Stimulated activated CD8-positive, alpha-beta memory T cell treated with anti-CD3 and anti-CD28 coated beads, Interleukin-7, amount 100 ng/mL, for 1 hour (primary cell): ENCODE measurements at places on chromosomes 7 and 10.

DNA sequence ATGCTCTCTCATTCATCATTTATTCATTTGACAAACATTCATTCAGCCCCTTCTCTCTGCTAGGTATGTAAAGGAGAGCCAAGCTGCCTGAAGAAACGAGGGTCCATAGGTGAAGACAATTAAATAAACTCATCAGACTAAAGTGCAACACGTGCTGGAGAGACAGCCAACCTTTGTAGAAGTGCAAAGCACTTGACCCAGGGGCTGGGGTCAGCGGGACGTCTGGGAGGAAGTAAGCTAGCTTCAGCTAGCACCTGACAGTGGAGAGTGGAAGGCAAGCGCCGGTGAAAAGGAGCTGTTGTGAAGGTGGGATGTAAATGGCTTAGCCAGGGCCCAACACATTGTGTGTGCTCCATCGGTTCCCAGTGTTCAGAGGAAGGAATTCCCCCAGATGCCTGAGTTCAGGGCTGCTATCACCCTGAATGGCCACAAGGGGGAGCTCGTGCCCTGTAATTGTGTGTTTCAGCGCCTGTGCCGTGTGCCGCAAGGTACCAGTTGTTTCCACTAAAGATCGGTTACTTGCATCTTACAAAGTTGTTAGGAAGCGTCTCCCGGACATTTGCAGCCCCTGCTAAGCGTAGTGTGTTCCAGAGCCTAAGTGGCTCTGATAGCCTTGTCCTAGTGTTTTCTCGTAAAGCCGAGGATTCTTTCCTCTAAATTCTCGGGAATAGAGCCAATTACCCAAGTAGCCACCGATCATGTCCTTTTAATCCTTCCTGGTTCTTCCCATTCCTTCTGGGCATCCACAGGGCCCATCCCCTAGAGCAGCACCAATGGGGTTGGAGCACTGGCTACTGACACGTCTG lies 30.6 kb downstream of the TLX1 start:
- DNase-seq = peak; percentile 37

DNA sequence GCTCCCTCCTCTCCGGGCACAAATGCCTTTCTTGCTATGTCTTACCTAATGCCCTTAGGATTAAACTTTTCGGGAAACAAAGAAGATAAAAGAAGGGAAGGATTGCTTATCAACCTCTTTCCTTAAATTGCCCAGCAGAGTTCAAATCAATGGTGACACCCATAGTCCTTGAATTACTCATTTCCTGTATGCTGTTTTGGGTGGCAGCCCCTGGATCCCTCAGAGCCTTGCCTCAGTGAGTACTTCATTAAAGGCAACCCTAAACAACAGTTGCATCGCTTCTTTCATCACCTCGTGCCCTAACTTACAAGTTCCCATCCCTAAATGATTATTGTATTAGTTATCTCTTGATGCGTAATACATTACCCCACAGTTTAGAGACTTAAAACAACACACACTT lies 31.6 kb upstream of the WAPL start:
- no peak for DNase-seq

GRCh38 chr10:8752146-8752843 lies 697.8 kb downstream of the GATA3 start:
- no peak for DNase-seq

- DNase-seq = no peak
Measured at GRCh38 chr7:71772779-71773178, 639.4 kb downstream of the CALN1 start.

GRCh38 chr10:21479570-21480315 lies 45.7 kb downstream of the SKIDA1 start:
- DNase-seq = no peak

DNA sequence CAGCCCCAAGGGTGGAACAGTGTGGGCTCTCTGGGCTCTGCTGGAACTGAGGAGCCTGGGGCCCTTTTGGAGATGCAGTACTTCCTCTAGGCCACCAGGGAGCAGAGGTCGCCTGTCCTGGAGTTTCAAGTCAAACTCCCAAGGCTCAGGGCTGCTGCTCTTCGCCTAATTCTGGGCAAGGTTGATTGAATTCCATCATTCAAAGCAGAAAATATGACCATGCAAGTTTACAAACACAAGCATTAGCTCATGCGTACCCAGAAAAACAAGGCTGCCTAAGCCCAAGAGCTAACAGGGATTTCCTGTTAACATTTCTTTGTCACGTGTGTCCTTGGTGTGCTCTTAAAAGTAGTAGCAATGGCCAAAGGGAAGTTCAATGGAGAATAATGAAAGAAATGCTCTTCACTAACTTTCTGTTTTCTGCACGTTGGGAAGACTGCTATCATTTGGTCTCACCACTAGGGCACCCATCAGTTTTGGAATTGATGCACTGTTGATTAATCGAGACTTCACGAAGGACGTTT lies 20.1 kb downstream of the LDB3 start:
- DNase-seq = peak; percentile 12

DNA sequence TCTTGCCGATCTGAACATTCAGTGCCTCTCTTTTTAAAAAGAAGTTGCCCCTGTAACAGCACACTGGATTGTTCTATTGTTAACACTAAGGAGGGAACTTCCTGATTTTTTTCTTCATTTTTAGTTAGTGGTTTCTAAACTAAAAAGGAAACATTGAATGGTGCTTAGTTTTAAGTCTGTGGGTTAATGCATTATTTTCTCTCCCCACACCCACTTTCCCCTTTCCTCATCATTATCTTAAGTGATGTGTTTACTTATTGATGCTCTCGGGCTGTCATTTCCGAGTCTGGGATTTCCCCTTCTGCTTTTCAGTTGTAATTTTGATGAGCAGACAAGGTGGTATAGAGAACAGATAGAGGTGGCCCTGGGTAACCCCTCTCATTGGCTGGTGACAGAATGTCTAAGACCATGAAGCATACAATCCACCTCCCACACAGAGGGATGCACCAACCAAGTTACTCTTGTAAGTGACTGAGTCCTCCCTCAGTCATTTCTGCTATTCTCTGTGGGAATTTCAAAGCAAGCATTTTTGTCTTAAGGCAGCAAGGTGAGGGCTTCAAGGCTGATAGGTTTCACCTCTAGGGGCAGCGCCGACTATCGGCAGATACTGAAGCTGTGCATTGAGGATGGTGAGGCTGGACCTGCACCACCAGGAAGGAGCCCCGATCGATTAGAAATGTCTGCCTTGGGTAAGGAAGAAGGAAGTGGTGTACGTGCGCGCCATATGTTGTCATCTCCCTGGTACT lies 49.5 kb downstream of the CHN2 start:
- peak; percentile 13 for DNase-seq

GRCh38 chr10:408236-408635 lies 273.0 kb downstream of the ZMYND11 start:
- DNase-seq = no peak

DNA sequence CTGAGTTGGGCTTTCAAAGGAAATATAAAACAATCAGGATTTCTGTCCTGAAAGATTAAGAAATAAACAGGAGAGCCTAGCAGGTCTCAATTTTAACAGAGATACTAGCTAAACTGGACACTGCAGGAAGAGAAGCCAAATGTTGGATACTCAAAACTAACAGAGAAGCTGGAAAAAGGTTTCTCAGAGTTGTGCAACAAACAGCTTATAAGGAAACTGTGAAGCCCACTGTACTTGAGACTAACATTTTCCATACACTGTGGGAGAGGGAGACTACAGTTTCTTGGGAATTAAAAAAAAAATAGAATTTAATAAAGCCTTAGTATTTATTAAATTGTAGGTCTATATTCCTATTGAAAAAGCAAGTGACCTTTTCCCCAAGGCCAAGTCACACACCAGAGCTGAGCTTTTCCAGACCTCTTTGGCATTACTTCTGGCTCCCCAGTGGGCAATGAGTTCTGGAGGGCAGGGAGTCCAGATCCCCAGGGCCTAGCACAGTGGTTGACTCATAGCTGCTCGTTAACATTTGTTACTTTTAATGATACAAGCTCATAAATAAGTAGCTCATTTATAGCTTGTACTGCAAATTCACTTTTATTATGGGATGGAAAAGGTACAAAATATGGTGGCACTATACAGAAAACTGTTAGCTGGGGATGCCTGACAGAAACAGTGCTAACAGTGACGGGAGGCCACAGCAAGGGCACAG lies 68.3 kb downstream of the MINDY3 start:
- no peak for DNase-seq

- no peak for DNase-seq
Measured at GRCh38 chr7:22094413-22095342, 149.0 kb upstream of the CDCA7L start.

DNA sequence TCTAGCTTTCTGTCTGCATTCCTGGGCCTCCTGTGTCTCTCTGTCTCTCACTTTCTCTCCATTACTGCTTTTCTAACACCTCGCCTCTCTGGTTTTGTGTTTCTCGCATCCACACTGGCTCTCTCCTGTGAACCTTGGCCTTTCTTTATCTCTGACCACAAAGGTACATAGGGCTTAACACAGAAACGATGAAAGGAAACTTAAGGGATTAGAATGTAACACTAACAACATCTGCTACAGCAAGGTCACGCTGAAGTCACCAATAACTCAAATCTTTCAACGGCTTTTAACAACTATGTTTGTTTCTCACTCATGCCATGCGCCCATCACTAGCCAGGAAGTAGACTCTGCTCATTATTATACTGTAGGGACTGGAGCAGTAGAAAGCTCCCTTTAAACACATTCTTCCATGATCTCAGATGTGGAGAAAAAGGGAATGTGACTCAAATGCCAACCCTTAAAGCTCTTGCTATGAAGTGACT lies 9.3 kb upstream of the OR6V1 start:
- DNase-seq = no peak

DNA sequence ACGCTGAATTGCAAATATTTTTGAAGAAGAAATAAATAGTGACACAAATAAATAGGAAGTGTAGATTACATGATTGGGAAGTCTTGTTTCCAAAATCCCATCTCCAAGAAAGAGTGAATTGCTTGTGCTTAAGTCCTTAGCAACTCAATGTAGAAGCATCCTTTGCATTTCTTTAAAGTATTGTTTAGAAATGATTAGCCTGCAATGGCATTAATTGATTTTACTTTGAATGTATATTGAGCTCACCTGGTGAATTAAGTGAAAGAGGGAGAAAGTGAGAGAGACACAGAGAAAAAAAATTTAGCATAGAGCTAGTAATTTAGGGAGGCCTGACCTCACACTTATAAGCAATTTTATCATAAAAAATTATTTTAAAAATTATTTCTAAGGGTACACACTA lies 49.0 kb upstream of the PCLO start:
- DNase-seq = no peak

DNA sequence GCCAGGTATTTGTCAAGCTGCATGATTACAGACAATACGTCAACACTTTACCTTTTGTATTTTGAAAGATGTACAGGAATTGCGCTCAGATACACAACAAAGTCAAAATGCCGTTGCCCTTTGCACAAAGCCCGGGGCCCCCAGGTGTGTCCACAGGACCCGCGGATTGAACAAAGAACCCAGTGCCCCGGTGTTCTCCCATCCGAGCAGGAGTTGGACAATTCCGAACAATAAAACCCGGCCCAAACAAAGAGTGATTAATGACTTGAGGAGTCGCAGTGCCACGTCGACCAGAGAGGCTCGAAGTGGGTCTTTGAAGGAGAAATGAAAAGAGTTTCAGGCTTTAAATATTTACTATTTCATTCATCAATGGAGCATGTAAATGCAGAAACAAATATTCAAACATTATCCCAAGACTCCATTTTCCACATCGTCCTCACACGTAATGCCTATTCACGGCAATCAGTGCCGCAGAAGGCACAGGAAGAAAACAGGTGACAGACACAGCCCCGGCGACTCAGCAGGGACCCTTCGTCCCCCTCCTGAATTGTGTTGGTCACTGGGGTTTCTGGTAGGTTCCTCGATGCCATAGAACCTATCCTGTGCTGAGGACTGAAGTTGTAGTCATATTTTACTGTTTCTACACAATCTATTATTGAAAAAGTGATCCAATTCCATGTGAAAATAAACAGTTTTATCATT lies 70.9 kb upstream of the MGMT start:
- no peak for DNase-seq

DNA sequence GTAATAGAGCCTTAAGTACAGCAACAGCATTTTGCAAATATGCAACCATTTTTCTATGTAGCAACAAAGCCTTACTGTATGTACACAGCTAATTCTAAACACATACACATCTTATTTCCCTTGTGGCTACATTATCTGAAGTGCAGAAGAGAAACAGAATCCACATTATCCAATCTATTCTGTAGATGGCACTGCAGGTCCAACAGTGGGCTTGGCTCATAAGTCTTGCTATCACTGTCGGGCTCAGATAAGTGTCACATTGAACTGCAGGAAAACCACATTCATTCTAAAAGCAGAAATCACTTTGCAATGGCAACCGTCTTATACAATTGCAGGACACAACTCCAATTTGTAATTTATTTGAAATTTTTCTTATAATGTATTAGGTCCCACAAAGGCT lies 109.8 kb upstream of the NOBOX start:
- no peak for DNase-seq

DNA sequence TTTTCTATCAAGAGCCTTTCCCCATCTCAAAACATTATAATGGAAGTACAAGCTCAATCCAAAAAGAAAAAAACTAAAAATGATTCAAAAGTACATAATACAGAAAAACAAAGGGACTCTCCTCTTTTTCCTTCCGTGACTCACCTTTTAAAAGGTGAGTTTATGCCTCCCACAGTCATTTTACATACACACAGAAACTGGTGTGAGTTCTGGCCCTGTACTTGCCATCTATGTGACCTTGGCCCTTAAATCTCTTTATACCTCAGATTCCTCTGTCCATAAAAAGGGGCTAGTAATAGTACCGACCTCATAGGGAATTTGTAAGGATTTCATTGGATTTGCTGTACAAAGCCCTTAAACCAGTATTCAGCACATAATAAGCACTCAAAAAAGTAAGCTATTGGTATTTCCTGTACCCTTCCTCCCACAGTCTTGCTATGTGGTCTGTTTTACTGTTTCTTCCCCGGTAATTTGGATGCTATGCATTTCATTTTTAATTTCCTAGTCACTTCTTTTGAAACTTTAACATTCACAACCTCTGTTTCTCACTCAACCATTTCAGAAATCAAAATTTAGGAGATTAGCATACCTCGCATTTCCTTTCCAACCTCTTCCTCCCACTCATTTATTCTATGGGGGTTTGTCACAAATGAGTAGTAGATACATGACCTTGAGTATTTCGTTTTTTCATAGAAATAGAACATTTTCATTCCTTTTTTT lies 39.0 kb downstream of the STK17A start:
- DNase-seq = no peak

- DNase-seq = peak; percentile 8
Measured at GRCh38 chr7:73647725-73648592, 19.7 kb upstream of the VPS37D start.

- no peak for DNase-seq
Measured at GRCh38 chr7:43954524-43955228, 28.4 kb downstream of the UBE2D4 start.
